ENCODE measurements at places on chromosomes 3 and 15.

DNA sequence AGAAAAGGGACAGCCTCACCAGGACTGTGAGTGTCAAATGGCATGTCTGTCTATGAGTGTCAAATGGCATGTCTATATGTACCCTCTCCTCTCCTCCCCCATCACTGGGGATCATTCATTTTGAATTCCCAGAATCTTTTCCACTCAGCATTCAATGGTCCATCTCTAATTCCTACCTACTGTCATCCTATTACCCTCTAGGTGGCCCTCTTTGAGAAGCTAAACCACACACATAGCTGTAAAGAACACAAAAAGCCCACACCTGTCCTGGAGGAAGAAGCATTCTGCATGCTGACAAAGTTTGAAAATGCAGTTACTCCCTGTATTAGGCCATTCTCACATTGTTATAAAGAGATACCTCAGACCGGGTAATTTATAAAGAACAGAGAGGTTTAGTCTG lies 46.2 kb upstream of the PYDC2 start:
- DNase-seq, result no peak

DNA sequence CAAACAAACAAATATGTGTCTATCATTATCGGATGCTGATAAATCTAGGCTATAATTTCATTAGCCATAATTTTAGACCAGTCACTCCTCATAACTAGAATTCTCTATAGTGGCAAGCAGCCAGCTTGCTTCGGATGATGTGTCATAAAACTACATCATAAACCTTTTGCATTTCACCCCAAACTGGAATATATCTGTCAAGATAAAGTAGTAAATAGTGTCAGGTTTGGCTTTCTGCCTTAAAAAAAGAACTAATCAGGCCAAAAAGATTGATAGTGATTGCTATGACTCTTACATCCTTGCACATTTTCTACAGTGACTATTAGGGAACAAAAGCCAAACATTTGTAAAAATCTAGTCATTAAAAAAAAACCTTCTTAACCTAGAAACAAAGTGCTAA lies 51.0 kb downstream of the DPPA2 start:
- DNase-seq, result no peak

DNA sequence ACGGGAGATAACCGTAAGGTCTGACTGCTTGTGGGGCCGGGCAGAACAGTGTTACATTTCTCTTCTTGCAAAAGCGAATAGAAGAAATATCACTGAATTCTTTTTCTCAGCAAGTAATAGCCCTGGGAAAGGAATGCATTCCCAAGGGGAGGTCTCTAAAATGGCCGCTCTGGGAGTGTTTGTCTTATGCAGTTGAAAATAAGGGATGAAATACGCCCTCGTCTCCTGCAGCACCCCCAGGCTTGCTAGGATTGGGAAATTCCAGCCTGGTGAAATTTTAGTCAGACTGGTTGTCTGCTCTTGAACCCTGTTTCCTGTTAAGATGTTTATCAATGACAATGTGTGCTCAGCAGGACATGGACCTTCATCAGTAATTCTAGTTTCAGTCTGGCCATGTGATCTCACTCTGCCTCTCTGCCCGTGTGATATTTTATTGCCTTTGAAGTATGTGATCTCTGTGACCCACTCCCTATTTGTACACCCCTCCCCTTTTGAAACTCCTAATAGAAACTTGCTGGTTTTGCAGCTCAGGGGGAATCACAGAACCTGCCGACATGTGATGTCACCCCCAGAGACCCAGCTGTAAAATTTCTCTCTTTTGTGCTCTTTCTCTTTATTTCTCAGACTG lies 715.6 kb downstream of the ROBO1 start:
- no peak for DNase-seq

DNA sequence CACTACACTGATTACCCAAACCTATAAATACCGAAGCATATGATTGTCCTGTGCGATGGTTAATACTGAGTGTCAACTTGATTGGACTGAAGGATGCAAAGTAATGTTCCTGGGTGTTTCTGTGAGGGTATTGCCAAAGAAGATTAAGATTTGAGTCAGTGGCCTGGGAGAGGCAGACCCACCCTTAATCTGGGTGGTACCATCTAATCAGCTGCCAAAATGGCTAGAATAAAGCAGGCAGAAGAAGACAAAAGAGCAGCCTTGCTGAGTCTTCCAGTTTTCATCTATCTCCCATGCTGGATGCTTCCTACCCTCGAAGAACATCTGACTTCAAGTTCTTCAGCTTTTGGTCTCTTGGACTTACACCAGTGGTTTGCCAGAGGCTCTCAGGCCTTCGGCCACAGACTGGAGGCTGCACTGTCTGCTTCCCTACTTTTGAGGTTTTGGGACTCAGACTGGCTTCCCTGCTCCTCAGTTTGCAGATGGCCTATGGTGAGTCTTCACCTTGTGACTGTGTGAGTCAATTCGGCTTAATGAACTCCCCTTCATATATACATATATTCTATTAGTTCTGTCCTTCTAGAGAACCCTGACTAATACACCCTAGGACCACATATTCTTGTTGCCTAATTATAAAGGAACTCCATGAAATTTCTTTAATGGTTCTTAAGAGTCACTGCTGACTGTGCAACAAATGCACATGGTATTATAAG lies 31.7 kb downstream of the CSNK1G1 start:
- DNase-seq, result no peak

- no peak for DNase-seq
Measured at GRCh38 chr3:177771780-177772179, 574.5 kb upstream of the TBL1XR1 start.

DNA sequence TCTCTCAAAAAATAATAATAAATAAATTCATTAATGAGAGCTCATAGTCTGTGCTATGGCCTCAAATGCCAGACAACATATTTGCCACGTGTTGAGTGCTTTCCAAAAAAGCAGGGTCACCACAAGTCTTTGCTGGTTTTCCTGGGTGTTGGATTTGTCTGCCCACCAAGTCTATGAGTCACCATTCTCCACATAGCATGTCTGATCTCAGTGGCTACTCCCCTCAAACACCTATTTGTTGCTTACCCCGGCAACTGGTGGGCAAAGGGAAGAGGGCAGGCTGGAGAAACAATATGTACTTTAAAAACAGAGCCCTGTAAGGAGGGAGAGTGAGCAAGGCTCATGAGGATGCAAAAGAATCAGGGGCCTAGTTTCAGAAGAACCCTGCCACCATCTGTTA lies 120.0 kb upstream of the ARRDC4 start:
- no peak for DNase-seq

GRCh38 chr3:110470310-110470709 lies 601.3 kb upstream of the NECTIN3 start:
- no peak for DNase-seq

DNA sequence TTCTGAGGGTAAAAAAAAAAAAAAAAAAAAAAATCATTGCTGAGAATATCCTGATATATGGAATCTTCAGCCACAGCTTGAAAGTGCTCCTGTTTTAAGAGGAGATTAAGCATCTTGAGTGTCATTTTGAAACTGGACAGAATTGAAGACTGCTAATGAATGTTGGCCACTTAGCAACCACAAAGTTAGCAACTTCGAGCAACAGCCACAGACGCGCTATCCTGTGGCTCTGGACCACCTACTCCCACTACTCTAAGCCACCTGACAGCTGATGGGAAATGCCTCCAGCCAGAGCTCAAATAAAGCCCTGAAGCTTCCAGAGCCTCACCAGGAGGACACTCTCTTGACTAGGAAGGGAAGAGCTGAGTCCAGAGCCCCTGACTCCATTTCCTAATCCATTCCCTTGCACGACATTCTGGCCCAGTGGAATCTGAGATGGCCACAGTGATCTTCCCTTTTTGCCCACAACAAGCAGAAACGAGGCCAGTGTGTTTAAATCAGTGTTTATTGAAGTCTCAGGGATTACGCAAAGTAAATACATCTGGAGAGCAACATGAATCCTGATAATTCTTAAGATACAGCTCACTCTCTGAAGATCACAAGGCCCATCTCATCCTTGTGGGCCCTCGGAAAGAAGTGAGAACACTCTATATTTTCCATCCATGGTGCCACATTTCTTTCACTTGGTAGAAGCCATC lies 58.6 kb downstream of the TMEM212 start:
- DNase-seq, result no peak

DNA sequence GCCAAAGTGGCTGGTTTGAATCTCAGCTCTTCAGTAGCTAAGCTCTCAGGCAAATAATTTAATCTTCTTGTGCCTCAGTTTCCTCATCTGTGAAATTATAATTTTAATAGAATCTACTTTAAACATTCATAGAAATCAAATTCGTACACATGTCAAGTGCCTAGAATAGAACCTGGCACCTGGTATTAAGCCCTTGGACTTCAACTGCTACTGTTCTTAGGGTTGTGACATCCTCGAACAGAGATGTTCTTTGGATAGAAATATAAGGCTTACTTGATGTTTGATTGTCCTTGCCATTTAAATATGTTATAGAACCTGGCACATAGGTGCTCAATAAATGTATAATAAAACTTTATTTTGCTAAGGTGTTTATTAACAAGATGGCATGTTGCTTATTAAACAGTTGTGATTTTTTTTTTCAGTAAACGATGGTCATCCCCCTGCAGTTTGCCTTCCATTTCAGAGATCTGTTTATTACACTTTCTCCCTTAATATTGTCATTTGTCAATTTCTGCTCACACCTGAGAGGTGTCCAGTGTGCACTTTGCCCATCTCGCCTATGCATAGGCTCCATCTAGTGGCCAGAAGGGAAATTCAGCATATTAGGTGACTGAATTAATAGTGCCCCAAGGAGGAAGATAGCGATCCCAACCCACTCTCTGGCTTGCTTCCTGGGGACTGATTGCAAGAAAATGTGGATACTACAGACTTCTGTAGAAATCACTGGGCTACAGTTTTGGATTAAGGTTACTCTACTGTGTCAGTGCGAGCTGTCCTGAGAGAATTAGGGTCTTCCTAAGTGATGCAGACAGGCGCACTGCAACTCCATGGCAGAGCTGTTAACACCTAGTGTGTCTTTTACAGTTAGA lies 10.7 kb downstream of the IGF1R start:
- DNase-seq, result no peak
